Mammary epithelial cell (primary cell): ENCODE measurements at places on chromosomes 6 and 20. TPM values are rescaled to one million over a fixed set of nuclear protein-coding genes. Genes with fewer than 3 reads are reported as not detected.

EPPIN gene
- total RNA-seq = not detected in 2 replicates

DNA sequence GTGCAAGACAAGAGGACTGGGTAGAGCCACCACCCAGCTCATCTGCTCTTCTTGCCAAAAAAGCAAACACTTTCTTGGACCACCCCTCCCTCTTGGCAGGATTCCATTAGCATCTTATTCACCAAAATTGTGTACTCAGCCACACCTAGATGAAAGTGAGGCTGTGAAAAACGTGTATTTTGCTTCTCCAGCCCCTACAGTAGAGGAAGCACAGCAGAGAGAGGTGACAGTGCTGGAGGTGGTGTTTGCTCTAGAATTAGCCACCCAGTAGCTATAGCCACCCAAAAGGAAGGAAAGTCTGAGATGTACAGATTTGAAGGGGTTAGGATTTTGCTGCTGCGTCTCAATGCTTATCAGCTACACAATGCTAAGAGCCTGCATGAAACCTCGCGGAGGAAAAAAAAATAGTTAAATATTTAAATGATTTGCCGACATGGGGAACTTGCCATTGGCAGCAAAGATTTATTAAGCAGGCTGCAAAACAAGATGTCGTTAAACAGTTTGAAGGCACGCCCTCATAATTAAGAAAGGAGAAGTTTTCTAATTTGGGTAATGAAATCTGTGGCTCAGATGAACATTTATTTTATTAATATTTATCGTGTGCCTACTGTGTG, 287.3 kb downstream of the ZNF217 start:
- DNase-seq = no peak

DNA sequence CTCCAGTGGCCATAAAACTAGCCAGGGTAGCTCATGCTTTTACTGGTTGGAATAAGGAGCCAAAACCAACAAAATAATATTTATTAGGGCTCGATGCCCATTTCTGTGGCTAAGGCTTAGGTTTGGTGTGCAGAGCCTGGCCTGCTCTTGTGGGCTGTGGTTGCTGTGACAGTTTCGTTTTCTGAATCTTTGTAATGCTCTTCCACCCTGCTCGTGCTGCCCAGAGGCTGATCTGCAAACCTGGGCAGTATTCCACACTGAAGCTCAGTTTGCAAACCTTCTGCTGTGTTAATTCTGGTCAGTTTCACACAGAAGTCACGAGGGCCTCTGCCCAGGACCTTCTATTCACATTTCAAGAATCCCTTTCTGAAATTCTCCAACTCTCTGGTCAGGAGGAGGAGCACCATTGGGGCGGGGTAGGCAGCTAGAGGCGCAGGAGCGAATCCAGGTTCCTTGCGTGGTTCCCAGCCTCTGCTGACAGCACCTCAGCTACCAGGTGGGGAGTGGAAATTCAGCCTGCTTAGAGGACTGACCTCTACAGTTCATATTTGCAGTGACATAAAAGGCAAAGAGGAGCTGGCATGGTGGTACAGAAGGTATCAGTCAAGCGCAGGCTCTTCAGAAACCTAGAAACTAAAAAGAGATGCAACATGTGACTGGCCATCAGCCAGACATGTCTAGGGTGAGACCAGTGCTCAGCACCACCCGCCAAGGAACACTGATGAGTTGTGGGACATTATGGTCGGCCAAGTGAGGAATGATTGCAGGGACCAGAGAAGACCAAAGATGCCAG, 14.3 kb upstream of the C20orf144 start:
- peak; percentile 66 for DNase-seq

PLCG1 gene
- 75.8 TPM for total RNA-seq

FNDC11 gene
- under 0.01 TPM for total RNA-seq

- peak; percentile 78 for DNase-seq
These were observed 13.2 kb upstream of the FRK start for GRCh38 chr6:116073765-116074440.

- DNase-seq = no peak
These were observed 446.0 kb upstream of the IMPG1 start for GRCh38 chr6:76518443-76518842.

DNA sequence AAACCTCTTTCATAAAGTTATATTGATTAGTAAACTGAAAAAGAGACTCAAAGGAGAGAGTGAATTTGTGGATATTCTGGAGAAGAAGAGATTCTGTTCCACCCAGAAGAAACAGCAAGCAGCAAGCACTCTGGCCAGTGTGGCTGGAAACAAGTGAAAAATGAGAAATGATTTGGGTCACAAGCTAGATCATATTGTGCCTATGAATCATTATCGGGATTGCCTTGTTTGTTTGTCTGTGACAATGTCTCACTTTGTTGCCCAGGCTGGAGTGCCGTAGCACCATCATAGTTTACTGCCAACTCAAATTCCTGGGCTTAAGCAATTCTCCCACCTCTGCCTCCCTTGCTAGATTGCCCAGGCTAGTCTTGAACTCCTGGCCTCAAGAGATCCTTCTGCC, 106.5 kb upstream of the LOC128125822 start:
- DNase-seq = no peak

DNA sequence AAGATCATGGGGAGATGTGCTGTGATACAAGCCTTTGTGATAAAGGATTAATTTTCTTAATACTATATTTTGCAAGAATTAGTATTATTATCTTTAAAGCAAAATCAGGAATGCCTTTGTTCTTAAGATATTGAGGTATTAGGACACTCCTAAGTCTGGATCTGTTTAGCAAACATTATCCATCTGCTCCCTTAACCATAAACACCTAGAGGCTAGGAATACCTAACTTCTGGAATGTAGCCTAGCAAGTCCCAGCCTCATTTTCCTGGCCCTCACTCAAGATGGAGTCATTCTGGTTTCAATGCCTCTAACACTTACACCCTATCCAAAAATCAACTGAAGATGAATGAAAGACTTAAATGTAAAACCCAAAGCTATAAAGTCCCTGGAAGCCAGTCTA, 106.3 kb upstream of the GJE1 start:
- peak; percentile 33 for DNase-seq

JPH2 gene
- total RNA-seq = 14.2 TPM

MCHR2 gene
- total RNA-seq = not detected

MYL9 gene
- 22.5 and 29.4 TPM in 2 replicates for total RNA-seq

PARD6B gene
- 5.6 and 7.8 TPM in 2 replicates for total RNA-seq

GRCh38 chr6:118134206-118134605, 227.1 kb downstream of the SLC35F1 start:
- DNase-seq = no peak

PGC gene
- not detected in 2 replicates for total RNA-seq

MCCD1 gene
- not detected in 2 replicates for total RNA-seq

- no peak for DNase-seq
These were observed 89.4 kb downstream of the PACRG start for GRCh38 chr6:162817196-162817595.

GRCh38 chr6:116074732-116075390, 14.2 kb upstream of the FRK start:
- DNase-seq = peak; percentile 55

DNA sequence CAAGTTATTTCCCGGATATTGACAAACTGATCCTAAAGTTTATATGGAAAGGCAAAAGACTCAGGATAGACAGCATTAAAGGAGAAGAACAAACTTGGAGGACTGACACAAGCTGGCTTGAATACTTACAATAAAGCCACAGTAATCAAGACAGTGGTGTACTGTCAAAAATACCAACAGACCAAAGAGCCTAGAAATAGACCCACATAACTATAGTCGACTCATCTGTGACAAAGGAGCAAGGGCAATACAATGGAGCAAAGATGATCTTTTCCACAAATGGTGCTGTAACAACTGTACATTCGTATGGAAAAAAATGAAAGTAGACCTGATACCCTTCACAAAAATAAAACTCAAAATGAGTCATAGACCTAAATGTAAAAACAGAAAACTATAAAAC, 46.0 kb downstream of the ABHD12 start:
- no peak for DNase-seq

DNA sequence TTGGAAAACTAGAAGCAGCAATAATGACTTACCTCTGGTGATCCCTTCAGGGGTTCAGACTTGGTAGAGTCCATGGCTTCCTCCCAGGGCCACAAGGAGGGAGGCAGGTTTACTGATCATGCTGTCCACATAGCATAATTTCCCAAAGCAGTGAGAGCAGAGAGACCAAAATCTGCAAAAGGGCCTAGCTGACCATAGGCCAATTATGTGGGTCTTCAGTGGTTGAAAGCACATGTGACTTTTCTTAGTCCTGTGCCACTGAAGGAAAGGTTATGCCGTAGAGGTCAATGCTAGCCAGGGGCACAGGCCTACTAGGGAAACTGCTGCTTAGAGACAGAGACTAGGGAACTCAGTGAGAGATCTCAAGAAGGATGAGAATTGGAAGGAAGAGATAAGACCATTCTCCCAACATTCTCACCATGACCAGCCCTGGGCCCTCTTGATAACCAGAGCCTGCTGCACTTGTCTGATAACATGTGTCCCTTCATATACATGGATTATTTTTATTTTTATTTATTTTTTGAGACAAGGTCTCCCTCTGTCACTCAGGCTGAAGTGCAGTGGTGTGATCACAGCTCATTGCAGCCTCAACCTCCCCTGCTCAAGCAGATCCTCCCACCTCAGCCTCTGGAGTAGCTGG, 2.0 kb upstream of the GTPBP2 start:
- DNase-seq = no peak

GRCh38 chr20:45010399-45010828, 44.1 kb downstream of the STK4 start:
- peak; percentile 90 for DNase-seq

DNA sequence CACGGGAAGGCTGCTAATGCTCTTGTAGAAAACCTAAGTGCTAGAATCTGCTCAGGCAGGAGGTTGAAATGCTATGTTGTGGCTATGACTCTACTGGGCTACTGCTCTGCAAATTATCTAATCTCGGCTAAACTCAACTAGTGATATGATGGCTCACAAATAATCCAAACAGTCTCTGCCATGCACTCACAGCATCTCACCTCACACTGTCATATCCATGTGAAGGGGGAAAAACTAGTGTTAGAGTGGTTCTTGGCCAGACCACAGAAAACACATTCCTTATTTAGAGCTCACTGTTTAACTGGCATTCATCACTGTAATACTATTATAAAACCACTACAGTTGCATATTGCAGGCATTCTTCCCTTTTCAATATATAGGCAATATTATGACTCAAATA, 81.8 kb upstream of the DST start:
- no peak for DNase-seq

DNA sequence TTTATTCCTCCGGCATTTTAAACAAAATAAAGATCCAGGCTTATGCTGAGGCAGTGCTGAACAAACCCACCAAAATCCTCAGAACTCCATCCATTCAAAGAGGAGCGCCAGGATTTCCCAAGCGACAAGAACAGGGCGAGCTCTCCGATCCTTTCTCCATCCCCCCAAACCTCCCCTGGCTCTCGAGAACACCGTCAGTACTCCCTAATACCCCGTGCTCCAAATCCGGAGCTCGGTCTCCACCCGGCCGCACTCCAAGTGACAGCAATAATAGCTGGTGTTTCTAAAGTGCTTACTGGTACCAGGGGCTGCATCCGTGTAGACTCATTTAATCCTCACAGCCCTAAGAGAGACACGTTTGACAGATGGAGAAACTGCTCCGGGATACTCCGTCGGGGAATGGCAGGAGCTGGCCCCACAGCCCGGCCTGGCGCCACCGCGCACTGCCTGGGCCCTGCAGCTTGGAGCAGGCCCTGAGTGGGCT, 277.1 kb upstream of the QKI start:
- DNase-seq = no peak

DNA sequence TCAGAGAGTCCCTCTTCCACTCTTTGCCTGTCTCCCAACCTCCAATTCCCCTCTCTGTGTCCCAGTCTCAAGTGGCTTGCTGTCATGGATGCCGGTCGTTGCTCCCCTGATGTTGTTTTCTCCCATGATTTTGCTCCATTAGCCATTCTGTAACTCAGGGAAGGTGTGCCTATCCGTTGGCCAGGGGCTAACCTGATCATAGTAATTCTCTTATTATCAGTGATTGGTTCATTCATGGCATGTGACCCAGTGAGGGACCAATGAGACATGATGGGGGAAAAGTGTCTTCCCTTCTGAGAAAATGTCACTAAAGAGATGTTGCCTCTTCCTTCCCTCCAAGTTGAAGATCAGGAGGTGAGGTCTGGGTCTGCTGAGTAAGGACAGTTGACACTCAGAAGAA, 214.5 kb downstream of the FARS2 start:
- no peak for DNase-seq

DZANK1 gene
- 2.4 and 2.8 TPM in 2 replicates for total RNA-seq
